ENCODE measurements at places on chromosomes 6 and 20.

GRCh38 chr6:43639984-43640800, 4.6 kb downstream of the MAD2L1BP start:
- DNase-seq: no peak

DNA sequence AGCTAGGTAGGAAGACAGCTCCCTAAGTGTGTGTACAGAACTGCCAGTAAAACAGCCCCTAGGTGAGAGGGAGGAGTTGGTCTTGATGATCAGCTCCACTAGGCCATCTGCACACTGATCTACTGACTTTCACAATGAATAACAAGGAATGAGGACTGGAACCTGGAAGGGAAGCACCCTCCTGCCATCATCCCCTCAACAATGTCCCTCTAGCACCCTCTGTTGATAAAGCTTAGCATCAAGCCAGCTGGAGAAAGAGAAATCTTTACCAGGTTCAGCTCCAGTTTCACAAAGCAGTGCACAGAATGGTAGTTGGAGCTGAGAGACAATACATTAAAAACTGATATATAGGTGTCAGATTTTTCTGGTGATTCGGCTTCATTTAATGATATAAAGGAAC, 57.2 kb upstream of the IRAK1BP1 start:
- peak; percentile 37 for DNase-seq

GRCh38 chr6:27031302-27031701, 216.2 kb upstream of the PRSS16 start:
- no peak for DNase-seq

DNA sequence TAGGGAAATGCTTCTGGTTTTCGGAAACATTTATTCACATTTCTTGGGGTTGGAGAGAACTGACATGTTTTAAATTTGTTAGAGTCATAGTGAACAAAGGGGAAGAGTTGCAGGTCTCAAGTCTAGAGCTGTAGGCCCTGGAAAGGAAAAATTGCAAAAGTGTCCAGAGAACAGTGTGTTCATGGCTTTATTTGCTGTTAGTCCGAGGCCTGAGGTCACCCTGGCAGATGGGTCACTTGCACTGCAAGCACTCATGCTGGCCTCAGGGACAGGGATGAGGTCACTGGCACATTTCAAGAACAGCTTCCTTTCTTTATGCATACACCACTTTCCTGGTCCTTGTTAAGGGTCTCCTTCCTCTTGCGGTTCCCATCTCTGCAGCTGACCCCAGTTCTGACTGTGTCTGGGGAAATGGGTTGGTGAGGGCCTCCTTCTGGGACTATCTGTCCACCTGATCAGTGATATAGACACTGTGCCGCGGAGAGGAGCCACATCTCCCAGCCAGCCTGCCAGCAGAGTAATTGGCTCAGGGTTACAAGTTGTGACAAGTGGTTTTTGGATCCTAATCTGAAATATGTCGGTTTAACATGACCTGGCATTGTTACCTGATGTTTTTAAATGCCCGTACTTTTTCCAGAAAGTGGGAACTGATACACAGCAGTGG, 194.0 kb downstream of the EYA4 start:
- no peak for DNase-seq

GRCh38 chr6:88144637-88145297, 21.4 kb downstream of the CNR1 start:
- no peak for DNase-seq

GRCh38 chr6:87105823-87106222, 10.9 kb upstream of the CGA start:
- no peak for DNase-seq

GRCh38 chr6:166365221-166365620, 17.5 kb downstream of the MPC1 start:
- DNase-seq: no peak

- no peak for DNase-seq
These were observed 3.7 kb downstream of the FOXF2 start for GRCh38 chr6:1392813-1393640.

DNA sequence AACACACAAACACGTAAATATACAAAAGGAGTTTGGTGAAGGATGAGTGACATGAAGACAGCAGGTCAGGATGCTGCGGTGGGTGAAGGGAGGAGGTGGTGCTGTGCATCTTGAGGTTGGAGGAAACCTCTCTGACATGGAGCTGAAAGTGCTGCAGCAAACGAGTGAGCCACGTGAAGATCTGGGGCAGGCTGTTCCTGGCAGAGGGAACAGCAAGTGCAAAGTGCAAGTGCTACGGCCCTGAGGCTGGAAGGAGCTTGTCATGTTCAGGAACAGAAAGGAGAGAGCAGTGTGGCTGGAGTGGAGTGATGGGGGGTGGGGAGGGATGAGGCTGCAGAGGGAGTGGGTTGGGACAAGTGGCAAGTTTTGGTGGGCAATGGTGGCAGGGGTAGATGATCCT, 24.8 kb upstream of the ANGPT4 start:
- DNase-seq: no peak

- no peak for DNase-seq
These were observed 197.6 kb downstream of the DTNBP1 start for GRCh38 chr6:15465212-15465611.

DNA sequence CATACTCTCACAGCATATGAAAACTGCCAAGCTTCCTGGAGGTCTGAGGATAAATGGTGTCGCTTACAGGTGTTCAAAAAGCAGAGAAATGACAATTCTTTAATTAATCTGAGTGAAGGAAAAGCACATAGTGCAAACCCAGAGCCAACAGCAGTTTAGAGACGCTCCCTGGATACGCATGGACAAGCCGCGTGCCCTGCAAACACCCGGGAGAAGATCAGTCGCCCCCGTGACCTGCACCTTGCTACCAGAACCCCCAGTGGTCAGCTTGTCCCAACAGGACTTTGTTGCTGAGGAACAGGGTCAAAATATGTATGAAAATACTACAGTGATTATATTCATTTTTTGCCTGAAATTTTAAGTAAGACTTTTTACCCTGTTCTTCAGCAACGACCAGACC, 93.9 kb downstream of the PSMG4 start:
- DNase-seq: no peak

GRCh38 chr20:20430066-20430465, 62.2 kb downstream of the INSM1 start:
- DNase-seq: no peak

GRCh38 chr6:88975369-88975768, 12.0 kb upstream of the RNGTT start:
- no peak for DNase-seq

DNA sequence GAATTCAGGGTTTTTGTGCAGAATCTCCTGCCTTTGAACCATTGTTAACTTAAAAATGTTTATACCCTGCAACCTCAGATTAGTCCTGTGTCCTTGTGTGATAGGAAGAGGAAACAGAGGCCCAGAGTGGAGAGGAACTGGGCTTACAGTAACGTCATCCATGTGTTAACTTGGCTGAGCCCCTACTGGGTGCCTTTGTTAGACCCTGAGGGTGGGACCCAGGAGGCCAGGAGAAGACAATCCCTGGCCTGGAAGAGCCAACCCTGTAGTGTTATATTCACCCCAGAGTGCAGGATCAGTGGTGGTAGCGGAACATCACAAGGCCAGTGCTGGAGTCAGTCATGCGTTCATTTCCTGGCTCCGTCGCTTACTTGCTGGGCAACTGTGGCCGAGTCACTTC, 10.6 kb downstream of the MYLK2 start:
- no peak for DNase-seq

GRCh38 chr6:71502956-71503355, 214.3 kb downstream of the OGFRL1 start:
- DNase-seq: no peak

GRCh38 chr20:37973059-37973910, 60.0 kb downstream of the TTI1 start:
- DNase-seq: no peak

GRCh38 chr6:96836631-96837080, 621 bp downstream of the GPR63 start:
- peak; percentile 72 for DNase-seq

DNA sequence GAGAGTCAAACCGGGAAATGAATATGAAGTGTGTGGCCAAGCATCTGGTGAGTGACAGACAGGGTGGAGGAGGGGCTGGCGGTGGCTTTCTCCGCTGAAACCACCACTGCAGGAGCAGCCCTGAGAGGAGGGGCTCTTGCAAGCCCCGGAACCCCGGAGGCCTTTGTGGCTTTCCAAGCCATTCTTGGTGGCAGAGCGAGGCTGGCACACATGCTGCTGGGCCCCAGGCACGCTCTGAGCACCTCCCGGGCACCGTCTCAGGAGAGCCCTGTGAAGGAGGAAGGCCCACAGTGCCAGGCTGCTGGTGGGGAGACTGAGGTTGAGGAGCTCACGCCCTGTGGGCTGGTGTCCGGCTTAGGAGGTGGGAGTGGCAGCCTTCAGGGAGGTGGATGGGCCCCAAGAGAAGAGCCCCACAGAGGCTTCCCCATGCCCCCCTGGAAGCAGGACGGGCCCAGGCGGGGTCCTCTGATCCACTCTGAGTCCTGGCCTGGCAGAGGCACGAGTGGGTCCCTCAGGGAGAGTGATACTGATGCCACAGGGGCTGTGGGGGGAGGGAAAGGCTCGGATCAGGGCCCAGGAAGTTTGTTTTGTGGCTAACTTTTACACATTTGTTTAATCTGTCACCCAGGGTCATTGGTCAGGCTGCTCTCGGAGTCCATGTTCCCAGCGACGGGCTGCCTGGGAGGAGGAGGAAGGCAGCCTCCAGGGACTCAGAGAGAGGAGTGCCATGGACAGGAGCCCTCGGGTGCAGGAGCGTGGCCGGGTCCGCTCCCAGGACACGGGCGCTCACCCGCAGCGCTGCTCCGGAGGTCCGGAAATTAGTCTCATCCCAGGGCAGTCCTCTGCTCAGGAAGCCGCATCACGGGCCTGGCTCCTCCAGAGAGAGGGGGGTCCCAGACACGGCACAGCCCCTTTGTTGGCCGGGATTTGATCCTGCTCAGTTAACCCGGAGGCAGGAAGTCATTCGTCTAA, 170.7 kb downstream of the ERMARD start:
- DNase-seq: no peak

GRCh38 chr20:22418738-22419137, 165.6 kb downstream of the FOXA2 start:
- DNase-seq: no peak

- no peak for DNase-seq
These were observed 53.6 kb downstream of the JPH2 start for GRCh38 chr20:44133424-44133823.

GRCh38 chr6:128259730-128260685, 260.4 kb downstream of the PTPRK start:
- no peak for DNase-seq

DNA sequence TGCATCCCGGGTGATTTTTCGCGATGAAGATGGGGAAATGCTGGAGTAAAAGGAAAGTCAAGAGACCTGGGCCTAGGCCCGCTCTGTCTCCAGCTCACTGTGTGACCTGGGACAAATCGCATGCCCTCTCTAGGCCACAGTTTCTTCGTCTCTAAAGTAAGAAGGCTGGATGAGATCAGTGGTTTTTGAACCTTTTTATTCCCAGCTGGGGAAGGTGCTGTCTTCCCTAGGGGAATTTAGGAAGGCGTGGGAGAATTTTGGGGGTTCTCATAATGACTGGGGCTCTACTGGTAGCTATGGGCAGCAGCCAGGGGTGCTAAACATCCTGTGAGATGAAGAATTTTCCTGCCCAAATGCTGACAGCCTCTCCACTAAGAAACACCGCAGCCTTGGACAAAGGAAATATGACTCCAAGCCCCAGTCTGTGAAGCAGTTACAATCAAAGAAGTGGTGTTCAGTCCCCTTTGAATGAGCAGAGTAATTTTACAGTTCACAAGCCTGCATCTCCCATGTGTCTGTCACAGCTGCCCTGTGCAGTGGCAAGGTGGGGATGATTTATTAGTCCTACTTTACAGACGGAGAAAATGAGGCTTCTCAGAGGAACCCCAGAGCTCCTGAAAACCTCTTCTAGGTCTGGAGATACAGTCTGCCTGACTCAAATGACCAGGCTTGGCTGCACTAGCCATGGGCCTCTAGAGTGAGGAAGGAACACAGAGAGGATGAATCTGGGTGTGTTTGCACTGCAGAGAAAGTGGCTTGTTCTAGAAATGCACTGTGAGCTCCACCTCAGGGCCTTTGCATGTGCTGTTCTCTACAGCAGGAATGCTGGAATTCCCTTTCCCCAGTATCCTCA, 57.2 kb downstream of the RAB44 start:
- DNase-seq: no peak

DNA sequence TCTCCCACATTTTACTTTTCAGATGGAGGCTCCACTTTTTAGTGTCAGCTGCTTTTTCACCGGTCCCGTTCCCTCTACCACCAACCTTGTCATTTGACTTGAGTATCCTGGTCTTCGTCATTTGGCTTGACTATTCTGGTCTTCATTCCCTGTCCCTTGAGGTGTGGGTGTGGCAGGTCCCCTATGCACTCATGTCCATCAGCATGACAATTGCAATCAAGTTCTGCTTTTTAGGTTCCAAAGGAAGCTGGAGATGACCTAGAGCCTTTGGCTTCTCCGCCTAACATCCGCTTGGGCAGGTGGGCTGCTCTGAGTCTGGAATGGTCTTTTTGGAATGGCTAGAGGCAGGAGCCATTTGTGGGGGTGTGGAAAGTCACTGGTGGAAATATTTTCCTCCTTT, 99.8 kb upstream of the MLN start:
- DNase-seq: no peak

DNA sequence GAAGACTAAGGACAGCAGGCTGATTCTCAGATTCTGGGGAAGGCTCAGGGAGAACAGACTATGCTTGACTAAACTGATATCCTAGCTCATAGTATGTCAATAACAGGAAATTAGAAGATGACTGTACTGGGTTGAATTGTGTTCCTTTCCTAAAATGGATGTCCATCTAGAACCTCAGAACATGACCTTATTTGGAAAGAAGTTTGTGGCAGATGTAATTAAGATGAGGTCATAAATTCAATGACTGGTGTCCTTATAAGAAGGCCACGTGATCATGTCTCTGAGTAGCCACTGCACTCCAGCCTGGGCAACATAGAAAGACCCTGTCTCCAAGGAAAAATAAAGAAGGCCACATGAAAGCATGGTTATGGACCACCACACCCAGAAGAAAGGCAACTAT, 113.9 kb upstream of the STMND1 start:
- DNase-seq: no peak

GRCh38 chr6:42138630-42139619, 3.5 kb downstream of the C6orf132 start:
- DNase-seq: no peak

- no peak for DNase-seq
These were observed 5.9 kb downstream of the CCND3 start for GRCh38 chr6:41935685-41936072.

- no peak for DNase-seq
These were observed 27.3 kb downstream of the FNDC1 start for GRCh38 chr6:159196430-159196975.

All from NCI-H2171 treated with DMSO at 0.1 percent for 48 hours (cell line).